ENCODE measurements at places on chromosomes 6 and 20. TPM values are rescaled to one million over a fixed set of nuclear protein-coding genes. Genes with fewer than 3 reads are reported as not detected.

Gene LAMA2
- polyA plus RNA-seq = 1.2 TPM

Gene VEGFA
- polyA plus RNA-seq = 196 TPM

Gene MICB
- polyA plus RNA-seq = 24.7 TPM

Gene KCNK15
- 0.40 TPM for polyA plus RNA-seq

Gene RPN2
- polyA plus RNA-seq = 342 TPM

Gene PRKN
- polyA plus RNA-seq = 0.07 TPM

Gene PXDC1
- 12.1 TPM for polyA plus RNA-seq

Gene CLPSL1
- polyA plus RNA-seq = not detected

DNA sequence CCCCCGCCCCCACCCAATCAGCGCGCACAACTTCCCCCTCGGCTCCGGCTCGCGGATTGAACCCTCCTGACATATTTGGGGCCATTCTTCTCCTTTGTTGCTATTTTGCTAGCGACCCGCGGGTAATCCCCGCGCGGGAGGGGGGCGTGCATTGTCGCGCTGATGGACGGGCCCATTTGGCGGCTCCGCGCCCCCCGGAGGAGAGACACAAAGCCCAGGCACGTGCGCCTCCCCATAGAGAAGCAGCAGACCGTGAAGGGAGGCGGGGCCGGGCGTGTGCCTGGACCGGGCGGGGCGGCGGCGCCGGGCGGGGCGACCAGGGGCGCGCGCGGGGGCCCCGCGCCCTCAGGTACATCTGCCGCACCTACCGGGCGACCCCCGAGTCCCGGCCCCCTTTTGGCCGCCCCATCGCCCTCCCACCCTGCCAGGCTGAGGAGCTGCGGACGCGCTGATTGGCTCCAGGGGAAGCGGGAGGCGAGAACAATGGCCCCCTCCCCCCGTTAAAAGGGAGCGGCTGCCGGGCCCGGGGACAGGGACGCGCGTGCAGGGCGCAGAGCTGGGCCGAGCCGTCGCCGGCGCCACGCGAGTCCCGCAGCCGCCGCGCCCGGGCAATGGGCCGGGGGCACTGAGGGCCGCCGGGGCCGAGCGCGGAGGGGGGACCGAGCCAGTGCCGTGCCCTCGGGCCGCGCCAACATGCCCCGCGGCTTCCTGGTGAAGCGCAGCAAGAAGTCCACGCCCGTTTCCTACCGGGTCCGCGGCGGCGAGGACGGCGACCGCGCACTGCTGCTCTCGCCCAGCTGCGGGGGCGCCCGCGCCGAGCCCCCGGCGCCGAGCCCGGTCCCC is at the start of gene INSM1:
Gene INSM1 (plus strand): TSS at position 530 of the 843 bp plus-strand sequence. CDS start 164 bp downstream, at position 694.
- DNase-seq = no peak

- peak; percentile 11 for DNase-seq
Observed at GRCh38 chr6:147001621-147002020, 202.6 kb upstream of the STXBP5 start.

DNA sequence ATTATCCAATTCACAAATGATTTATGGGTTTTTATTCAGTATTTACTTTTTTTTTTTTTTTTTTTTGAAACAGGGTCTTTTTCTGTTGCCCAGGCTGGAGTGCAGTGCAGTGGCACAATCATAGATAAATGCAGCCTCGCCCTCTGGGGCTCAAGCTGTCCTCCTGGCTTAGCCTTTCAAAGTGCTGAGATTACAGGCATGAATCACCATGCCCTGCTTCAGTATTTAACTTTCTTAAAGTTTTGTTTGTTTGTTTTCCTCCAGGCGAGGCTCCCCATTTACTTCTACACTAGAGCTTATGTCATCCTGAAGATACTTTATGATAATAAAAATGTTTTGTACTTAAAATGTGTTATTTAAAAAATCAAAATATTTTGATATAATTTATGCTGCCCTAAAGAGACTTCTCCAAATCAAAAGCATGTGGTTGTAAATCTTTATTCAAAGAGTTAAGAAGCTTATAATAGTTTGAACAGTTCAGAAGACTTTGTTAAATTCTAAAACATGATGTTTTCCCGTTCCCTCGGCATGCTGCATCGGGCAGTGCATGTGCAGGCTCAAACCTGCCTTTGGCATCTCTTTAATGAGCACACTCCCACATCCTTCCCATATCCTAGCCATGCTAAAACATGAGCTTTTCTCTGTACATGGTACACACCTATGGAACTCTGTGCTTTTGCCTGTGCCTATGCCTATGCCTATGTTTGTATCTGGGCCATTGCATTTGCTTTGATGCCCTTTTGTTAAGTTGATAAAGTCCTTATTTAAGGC is 11.0 kb downstream of the SMPDL3A start:
- peak; percentile 67 for DNase-seq

DNA sequence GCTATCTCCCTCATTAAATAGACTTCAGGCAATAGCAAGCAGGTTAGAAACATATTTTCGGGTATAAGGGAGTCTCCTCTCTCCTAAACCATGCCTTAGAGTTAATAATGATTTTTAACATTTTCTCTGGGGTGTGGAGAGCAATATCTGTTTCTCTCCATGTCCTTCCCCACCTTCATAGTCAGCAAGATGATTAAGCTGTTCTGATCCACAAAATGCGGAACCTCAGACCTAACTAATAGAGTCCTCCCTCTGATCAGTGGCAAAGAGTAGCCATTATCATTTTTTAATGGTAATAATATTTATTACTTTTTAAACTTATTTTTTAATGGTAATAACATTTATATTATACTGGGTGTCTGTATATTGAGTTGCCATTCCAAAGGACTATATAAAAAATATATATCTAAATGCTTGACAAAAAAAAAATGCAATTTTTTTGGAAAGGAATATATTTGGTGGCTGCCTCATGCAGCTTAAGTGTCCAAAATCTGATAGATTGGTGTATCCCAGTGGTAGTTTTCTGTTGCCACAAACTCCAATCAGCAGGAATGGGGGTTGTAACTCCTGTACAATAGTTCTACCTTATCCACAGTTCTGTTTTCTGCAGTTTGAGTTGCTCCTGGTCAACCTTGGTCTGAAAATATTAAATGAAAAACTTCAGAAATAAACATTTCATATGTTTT is 14.0 kb upstream of the BTN3A2 start:
- DNase-seq = no peak

DNA sequence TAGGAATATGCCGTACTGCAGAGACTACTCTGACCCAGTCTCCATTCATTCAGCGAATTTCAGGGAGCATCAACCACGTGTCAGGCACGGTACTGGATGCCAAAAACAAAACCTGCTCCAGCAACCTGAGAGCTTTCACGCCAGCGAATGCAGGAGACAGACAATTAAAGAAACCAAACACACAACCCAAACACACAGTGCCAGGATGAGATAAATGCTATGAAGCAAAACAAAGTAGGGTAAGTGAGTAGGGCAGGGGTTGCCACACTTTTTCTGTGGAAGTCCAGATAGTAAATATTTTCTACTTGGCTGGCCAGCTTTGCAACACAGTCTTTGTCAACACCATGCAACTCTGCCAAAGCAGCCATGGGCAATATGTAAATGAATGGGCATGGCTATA is 10.0 kb downstream of the MOCS1 start:
- no peak for DNase-seq

DNA sequence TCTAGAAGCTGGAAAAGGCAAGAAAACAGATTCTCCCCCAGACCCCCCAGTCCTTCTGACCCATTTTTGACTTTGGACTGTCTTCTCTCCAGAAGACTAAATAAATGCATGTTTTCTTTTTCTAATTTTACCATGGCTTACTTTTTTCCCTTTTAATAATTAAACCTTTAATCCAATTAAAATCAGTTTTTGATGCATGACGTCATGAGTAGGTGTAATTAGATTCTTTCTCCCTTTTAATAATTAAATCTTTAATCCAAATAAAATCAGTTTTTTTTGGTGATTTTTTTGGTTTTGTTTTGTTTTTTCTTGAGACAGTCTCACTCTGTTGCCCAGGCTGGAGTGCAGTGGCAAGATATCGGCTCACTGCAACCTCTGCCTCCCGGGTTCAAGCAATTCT is 13.2 kb upstream of the NCOA5 start:
- no peak for DNase-seq

GRCh38 chr20:52081066-52081465 is 110.5 kb downstream of the ZFP64 start:
- no peak for DNase-seq

DNA sequence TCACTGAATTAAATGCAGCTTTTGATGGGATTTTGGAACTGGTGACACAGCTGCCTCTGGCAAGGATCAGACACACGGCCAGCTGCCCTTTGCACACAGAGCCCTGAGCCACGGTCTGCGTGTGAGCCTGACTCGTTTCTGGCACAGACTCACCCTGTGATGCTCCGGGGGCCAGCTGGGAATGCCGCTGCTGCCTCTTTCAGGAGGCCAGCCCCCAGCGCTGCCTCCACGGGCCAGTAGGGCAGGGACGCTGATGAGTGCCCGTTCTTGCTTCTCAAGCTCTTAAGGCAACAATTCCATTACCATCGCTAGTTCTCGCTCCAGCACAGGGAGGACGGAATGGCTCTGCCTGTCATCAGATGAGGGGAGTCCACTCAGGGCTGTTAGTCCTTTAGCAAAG is 61.6 kb downstream of the IRF4 start:
- DNase-seq = no peak

- DNase-seq = no peak
Observed at GRCh38 chr6:131947986-131948661, 3.0 kb downstream of the CCN2 start.

GRCh38 chr6:68400396-68400795 is 234.7 kb upstream of the ADGRB3 start:
- no peak for DNase-seq

- DNase-seq = no peak
Observed at GRCh38 chr6:105102186-105102585, 77.6 kb downstream of the POPDC3 start.

DNA sequence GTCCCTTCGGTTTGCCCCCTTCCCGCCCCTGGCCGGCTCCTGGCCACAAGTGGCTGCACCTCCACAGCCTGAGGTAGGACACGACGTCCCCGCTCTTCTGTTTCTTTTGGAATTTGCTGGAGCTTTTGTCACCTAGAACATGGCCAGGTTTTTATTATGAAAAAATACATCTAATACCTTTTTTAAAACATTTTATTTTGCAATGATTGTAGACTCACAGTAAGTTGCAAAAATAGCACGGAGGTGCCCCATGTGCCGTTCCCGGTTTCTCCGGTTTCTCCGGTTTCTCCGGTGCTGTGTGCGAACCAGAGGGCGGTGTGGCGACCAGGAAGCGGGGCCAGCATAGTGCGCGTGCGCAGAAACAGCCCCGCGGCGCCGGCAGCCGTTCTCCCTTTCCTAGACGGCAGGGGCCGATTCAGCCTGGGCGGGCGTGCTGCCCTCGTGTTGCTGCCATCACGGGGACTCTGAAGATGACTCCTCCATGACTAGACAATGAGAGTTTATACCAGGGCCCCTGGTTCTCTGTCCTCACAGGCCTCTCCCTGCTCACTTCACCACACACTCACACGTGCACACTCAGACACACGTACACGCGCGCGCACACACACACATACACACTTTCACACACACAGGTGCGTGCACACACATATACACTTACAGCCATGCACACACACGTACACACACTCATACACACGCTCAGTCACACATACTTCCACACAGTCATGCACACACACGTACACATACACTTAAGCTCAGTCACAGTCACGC is 102.1 kb downstream of the TMEM242 start:
- peak; percentile 73 for DNase-seq

DNA sequence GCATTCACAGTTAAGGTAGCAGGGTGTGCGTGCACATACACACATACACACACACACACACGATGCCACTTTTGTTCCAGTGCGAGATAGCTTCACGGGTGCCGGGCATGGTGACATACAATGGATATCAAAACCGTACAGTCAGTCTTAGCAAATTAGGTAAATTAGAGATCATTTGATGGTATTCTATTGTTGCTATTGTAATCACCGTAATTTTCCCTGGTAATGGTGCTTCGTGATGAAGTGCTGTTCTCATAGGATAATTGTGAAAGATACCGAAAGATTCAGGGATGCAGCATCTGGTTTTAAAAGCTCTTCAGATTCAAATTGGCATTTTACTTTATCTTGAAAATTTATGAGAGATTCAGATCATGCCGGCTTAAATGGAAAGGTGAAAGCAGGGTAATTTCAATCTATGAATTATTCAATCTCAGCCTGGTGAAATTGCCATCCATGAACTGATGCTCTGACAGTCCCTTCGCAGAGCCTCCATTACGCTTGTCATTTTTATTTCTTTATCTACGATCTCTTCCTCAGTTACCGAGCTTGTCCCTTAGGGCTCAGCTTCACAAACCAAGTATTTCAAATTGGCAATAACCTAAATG is 71.3 kb upstream of the SOX4 start:
- DNase-seq = no peak
